MCF 10A (cell line): ENCODE measurements at places on chromosomes 4 and X. TPM values are rescaled to one million over a fixed set of nuclear protein-coding genes. Genes with fewer than 3 reads are reported as not detected.
A peak's percentile ranks its signal among the peaks of the same experiment; 100 is the strongest.

RGN gene
- not detected in 2 replicates for total RNA-seq

- DNase-seq = no peak
These were observed 10.8 kb upstream of the HADH start for GRCh38 chr4:107978716-107979451.

- no peak for DNase-seq
These were observed 566.3 kb downstream of the IL15 start for GRCh38 chr4:142202404-142203332.

DNA sequence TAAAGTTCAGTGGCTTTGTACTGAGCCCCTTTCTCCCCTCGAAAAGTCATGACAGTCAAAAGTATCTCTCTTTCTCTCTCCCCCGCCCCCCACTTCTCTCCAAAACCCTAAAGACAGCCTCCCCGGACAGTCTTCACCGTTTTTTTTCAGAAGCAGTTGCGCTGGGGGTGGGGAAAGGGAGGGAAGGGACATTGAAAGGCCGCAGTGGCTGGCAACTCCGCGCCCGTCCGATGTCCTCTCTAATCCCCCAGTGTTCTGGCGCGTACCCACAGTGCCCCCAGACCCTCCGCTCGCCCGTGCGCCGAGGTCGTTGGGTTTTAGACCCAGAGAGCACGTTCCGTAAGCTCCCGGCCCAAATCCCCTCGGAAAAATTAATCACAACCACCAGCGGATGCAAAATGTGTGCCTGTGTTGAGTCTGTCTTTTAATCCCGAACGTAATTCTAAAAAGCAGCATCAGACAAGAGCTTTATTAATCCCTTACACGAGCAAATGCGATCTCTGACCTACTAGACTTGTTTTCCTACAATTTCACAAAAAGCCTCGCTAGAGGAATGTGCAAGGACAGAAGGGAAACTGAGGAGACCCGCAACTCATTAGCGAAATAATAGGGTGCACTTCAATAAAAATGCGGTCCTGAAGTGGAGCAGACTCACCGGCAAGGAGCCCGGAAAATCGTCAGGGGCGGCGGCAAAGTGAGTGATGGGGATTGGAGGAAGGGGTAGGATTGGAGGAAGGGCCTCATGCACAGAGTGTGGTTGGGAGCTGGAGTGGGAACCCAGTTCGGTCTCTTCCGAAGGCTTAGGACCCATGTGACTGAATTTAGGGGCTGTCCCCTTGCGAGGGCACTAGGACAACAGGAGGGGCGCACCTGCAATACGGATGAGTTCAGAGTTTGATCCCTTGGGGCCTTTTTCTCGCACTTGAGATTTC is 12.2 kb upstream of the PRDM8 start:
- DNase-seq = no peak

CNGA1 gene
- total RNA-seq = not detected in 2 replicates

GRCh38 chr4:52049266-52049665 is 1.8 kb upstream of the SPATA18 start:
- DNase-seq = no peak

SHOX gene
- not detected in 2 replicates for total RNA-seq

ASB12 gene
- not detected in 2 replicates for total RNA-seq

DNA sequence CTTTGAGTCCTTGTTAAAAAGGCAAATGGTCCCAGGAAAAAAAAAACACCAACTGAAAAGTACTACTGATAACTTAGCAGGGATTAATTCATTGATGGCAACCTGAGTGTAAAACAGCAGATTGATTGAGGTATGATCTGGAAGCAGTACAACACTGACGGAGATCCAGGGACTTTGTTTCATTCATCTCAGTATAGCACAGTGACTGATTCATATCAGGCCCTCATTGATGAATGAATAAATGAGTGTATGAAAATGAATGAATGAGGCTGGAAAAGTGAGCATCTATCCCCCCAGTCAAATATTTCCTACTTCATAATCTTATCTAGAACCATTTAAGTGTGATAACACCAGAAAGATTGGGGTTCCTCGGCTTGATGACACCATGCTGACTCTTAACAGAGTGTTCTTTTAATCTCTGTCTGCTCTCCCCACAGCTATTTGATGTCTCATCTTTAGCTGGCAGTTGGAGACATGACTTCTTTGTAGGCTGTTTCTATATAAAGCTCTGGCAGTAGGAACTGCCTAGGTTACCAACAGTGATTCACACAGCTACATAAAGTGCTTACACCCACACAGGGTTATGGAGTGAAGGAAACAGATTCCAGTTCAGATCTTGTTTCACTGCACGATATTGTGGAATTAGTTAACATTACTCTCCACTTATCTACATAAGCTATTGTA is 18.6 kb upstream of the RNF128 start:
- DNase-seq = peak; percentile 76

PDZD4 gene
- total RNA-seq = 0.29 TPM in 1 of 2 replicates, not detected in the other

YY2 gene
- total RNA-seq = 2.9 and 3.4 TPM in 2 replicates

FDCSP gene
- not detected in 2 replicates for total RNA-seq

CXCR3 gene
- not detected in 2 replicates for total RNA-seq

SSX2 gene
- total RNA-seq = not detected in 2 replicates

DNA sequence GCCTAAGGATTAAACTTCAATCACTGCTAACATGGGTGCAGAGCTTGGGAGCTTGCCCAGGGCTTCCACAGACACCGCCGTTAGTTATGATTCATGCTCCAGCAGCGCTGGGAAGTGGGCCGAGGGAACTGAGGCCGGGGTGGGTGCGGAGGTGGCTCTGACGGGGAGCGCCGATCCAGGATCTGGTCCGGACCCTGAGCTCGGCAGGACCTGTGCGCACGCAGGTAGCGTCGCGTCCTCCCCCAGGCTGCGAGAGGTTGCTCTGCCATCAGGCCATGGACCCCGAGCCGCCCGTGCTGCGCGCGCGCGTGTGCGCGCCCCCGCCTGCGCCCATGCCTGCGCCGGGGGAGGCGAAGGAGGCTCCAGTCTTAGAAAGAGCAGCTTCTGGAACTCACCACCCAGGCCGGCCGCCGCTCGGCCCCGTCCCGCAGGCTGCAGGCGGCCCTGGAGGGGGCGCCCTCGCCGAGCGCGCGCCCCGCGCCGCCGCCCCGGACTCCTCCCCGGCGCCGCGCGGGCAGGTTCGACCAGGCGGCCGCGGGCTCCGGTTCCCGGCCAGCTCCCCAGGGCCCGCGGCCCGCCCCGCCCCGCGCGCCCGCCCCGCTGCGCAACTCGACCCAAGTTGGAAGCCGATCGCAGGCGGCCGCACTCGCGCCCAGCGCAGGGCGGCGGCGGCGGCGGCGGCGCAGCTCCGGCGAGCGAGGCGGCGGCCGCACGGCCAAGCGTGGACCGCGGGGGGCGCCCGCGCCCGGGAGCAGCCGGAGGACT is 732 bp upstream of the ADRA2C start:
- DNase-seq = peak; percentile 34

ADH7 gene
- total RNA-seq = not detected in 2 replicates

ARHGEF38 gene
- not detected in 2 replicates for total RNA-seq

CT45A3 gene
- total RNA-seq = not detected in 2 replicates

- no peak for DNase-seq
These were observed 83.8 kb downstream of the FHDC1 start for GRCh38 chr4:153019906-153020305.

DNA sequence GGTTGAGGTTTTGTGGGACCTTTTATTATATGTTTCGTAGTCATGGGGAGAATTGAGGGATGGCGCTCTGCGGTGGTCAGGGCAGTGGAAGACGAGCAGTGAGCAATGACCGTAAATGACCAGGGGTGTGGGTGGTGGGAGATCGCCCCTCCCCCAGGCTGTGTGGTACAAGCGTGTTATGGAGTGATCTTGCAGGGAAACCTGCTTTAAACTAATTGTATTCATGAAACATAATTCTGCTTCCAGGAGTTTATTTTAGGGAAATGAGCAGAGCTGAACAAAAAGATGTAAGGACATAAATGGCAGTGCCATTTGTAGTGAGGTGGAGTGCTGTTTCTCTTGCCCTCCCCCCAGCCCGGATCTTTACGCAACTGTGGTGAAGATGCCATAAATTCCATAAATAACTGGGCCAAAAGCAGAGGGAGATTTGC is 20.2 kb downstream of the GYG2 start:
- DNase-seq = peak; percentile 29

DIPK2B gene
- not detected in 2 replicates for total RNA-seq

- DNase-seq = no peak
These were observed 41.2 kb downstream of the COL4A6 start for GRCh38 chrX:108396986-108397385.

DNA sequence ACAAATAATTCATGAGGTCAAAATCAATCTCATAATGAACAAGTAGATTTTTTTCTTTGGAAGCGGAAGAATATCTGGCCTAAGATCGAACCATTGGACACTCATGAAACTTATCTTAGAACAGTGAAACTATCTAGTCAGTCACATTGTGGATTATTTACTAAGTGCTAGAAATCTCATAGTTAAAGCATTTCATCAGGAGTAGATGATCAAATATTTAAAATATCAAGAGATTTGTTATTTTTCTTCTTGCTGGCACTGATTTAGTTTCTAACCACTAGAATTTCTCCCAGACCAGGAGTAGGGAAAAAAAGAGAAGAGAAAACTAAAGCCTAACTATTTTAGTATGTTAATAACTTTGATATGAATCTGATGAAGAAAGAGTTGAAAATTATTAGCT is 105.5 kb downstream of the SHROOM3 start:
- DNase-seq = no peak

DNA sequence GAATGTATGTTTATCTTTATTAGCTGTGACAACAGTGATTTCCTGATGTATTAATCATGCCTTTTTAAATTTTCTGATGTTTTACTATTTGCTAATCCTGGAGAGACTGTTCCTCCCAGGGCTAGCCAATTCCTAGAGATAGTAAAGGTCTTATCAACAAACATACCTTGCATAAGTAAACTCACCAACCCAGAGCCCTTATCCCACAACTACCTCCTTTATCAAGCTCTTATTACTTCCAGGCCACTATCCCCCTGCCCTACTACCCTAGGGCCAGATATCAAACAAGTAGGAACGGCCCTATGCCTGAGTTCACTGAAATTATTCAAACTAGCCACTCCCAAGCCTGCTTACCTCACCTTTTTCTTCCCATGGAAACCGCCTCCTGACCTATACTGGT is 58.2 kb upstream of the NPNT start:
- no peak for DNase-seq

DNA sequence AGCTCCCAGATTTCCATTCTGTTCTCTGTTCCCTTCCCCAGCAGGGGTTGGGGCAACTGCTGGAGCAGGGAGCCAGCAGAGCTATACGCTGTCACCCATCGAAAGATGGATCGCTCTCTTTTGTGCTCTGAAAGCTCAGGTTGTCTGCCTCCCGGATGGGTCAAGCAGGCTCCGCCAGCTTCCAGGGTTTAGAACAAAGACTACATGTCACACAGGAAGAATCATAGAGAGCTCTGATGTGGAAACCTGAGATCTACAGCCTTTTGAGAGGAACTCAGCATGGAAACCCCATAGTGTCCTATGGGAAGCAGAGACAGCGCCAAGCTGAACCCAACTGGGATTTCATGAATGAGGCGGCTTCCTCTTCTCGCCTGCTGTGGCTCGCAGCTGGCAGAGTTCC is 205.4 kb downstream of the HS3ST1 start:
- no peak for DNase-seq
